Vagina (tissue), 2 donors: ENCODE measurements at places on chromosomes 2 and 18. TPM values are rescaled to one million over a fixed set of nuclear protein-coding genes. Genes with fewer than 3 reads are reported as not detected.

DNA sequence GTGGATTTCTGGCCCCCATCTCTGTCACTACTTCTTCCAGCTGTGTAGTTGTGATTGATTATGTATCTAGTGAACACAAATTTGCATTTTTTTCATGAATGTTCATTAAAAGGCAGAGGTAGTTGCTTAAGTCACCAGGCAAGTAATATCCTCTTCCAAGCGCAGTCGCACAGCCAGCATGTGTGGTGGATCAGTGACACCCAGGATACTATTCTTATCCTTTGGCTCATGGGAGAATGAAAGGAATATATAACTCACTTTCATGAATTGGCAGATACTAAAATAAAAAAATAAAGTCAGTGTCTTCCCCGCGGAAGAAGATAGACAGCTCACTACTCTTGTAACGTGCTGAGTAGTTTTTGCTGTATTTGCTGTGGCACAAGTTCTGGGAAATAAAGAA, 387.8 kb downstream of the CDH7 start:
- no peak for DNase-seq

- DNase-seq, result no peak
Observed at GRCh38 chr2:133705287-133705686, 137.0 kb upstream of the NCKAP5 start.

DNA sequence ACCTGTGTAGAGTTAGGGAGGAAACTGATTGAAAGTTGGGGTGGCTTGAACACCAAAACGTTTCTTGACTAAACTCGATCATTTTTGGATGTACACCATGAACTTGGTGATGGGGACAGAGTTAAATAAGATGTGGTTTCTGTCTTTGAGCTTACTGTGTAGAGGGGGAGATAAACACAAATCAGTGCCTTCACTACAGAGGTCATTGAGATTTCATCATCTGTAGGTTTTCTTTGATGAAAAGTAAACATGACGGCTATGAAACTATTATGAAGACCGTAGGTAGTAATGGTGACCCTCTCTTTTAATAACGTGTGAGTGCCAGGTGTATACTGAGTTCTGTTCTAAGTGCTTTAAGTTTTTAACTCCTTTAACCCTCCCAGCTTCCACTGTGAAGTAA, 6.5 kb downstream of the LCLAT1 start:
- DNase-seq, result no peak

GRCh38 chr2:232888839-232889529, 18.9 kb downstream of the SNORC start:
- DNase-seq, result no peak

GRCh38 chr2:30472326-30472725, 25.3 kb downstream of the LCLAT1 start:
- DNase-seq, result no peak

DNA sequence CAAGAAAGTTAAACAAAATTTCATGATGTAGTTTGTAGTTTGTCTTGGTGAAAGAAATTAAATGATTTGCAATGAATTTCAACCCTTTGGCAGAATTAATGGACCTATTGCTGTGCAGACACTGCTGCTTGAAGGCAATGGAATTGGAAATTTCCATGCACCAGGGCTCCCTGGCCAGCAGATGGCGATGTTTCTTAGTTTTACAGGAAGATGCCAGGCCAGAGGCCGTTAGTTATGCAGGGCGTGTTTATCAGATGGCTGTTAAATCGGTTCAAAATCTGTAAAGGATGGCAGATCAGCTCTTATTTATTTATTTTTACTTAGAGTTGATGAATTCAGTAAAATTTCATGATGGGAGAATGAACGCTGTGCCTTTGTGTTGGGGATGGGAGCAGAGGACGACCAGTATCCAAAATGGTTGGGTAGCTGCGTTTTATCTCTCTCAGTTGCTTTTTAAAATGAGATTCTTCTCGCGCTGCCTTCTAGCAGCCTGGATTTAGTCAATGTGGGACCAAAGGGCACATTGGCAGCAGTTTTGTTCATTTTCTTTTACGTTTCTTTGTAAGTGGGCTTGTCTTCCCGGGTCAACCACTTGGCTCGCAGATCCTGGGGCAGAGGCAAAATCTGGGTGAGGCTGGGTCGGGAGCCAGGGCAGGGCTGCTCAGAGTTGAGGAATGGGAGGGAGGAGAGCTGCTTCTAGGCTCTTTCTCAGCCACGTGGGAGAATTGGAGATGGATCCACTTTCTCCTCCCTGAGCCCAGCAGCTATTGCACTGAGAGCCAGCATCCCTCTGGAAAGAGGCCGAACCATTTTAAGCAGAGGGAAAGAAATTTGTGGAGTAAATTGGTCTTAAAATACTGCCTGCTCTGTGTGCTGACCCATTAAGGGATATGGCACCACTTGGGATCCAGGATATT, 344.0 kb downstream of the PIK3C3 start:
- no peak for DNase-seq

The TBR1 gene
- total RNA-seq, result not detected
